NCI-H187 (cell line): ENCODE measurements at places on chromosomes 11 and 22.

DNA sequence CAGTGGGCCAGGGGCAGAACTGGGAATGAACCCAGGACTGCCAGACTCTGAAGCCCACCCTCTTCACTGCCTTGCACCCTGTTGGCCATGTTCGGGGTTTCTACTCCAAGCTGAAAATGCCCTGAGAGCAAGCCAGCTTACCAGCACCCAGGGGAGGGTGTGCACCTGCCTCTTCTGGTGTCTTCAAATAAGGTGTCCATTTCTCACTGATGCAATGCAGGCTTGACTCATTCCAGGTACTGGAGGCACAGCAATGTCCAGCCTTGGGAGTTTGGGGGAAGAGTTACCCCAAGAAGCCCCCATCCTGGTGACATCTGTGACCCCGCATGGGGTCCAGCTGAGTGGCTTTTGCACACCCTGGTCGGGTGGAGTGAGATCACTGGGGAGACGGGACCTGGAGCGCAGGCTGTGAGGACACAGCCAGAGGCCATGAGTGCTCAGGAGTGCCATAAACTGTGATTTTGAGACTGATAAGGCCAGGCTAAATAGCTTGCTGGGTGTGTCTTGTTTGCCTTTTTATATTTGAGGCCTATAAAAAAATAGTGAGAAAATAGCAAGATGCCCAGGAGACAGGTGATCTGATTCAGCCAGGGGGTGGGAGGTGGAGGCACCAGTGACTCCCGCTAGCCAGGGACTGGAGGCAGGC is 4.6 kb upstream of the CERK start:
- no peak for DNase-seq

DNA sequence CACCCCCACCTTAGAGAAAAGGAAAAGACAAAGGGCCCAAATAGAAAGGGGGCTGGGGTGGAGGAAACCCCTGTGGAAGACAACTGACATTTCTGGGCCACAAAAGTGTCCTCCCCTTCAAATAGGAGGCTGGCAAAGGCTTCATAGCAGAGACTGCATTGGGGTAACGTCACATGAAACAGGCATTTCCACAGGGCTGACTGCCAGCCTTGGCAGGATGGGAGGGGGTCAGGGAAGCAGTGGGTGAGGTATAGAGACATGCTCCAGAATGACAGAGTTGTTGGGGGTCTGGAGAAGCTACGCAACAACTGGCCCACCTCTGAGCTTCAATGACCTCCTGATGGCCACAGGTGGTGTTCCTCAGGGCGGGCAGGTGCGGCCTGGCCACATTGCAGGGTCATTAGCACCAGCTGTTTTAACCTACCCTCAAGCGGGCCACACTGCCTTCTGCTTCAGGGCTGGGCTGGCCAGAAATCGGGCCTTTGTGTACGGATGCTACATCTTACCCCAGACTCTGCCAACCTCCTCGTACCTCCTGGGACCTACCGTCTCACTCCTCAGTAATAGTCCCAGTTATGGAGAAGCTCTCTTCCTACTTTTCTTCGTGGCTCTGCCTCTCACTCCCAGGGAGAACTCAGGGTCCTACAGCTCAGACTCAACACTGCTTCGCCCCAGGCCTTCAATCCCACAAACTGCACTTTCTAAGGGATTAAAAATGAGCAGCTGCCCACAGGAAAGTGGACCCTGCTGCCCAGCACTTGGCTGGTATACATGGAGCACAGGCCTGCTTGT is 160.0 kb upstream of the NCAM1 start:
- DNase-seq = no peak

DNA sequence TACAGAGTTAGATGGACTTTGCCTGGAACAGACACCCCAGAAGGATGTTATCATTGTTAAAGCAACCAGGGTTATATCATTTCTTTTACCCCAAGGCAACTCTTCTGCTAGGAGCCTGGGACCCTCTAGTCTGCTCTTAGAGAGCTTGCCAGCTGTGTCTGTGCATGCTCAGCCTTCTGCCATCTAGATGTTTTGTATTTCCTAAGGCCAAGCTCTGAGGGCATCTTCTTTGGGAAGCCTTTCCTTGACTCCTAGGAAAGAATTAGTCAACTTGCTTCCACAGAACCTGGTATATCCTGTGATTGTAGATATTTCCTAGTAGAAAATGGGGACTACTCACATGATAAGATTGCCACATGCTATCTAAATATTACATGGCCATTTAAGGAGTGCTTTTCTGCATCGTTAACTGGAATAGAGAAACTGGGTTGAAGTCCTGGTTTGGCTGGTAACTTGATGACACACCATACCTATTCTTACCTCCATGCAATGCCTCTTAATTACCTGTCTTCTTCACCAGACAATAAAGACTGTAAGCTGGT is 87.6 kb downstream of the STIM1 start:
- DNase-seq = no peak

GRCh38 chr22:39612811-39613548 is 42.4 kb downstream of the CACNA1I start:
- DNase-seq = no peak

DNA sequence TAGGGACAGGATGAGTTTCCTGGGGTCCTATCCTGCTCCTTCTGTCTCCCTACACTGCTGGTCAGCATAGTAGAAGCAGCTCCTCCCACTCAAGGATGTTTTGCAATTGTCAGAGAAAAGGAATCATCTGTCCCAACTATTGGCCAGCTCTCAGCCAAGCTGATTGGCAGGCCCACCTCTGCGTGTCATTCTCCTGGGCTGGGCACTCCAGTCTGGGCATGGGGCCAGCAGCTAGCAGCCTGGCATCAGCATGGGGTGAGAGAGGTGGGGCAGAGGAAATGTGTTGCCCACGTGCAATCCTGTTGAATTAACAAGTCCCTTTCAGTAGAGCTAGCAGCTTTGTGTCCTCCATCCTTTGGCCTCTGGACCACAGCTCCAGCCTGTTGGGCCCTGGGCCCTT is 14.1 kb downstream of the ANKK1 start:
- DNase-seq = peak; percentile 49

DNA sequence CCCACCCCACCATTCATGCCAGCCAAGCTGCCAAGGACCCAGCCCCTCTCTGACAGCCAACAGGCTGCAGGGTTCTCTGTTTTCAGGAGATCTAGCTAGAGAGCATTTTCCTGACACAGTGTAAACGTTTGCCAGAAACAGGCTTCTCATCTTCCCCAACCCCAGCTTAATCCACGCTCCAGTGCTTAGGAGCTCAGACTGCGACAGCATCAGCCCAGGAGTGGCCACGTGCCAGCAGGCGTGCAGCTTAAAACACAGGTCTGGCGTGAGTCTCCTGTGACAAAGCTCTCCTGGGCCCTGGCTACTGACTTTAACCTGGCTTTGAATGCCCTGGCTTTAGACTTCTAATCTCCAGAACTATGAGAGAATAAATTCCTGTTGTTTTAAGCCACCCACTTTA is 66.6 kb downstream of the GALNT18 start:
- peak; percentile 22 for DNase-seq

DNA sequence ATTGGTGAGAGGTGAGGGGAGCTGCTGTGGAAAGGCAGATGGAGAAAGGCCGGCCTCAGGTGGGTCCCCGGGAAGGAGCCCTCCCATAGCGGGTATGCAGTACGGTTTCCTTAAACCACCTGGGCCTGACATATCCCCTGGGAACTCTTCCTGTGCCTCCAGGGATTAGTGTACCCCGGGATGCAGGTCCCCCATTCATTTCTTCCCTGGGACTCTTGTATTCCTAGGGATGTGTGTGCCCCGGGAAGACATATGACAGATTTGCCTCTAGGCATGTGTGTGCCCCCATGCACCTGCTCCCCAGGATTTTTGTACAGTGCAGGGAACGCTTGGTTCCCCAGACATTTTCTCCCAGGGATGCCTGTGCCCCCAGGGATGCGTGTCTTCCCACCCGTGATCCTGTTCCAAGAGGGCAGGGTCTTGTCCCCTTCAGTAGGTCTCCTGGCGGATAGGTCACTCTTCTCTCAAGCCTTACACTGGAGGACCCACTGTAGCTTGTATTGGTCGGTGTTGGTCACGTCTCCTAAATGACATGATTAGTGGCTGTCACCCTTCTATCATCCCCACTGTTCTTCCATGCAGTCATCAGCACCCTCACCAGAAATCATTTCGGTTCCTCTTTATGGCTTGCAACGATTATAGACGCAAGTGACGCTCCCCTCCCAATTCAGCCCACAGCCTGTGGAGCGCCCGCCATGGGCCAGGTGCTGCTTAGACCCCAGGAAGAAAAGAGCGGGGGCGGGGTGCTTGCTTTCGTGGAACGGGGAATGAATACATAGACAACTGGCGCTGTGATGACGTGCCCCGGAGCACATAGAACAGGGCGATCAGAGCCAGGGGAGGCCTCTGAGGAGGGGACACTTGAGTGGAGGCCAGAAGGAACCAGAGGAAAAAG is 1.3 kb downstream of the PARVB start:
- DNase-seq = no peak

DNA sequence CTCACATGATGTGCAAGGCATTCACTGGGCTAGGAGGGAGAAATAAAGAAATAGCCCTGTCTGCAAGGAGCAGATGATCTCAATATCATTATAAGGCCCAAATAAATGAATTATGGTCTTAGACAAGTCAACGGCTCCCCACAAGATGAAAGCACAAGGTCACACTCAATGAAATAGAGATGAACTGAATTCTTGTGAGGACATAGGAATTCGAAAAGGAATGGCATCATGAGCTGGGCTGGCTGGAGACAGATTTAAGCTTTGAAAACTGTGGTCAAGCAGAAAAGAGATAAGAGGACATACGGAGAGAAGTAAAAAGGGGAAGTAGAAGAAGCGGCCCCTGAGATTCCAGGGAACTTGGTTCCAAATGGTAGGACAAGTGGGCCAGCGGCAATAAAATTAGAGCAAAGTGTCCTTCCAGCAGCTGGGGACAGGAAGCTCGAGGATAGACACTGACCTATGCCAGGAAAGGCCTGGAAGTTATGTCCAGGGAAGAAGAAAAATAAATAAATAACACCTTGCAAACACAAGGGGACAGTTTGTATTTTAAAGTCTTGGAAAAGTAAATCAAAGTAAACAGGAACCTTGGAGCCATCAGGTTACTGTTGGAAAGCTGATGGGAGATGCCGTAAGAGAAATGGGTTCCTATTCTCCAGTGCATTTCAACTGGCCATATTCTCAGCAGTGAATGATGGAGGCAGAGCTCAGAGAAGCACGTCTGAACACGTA is 37.8 kb downstream of the GALNT18 start:
- no peak for DNase-seq

- DNase-seq = no peak
Measured at GRCh38 chr22:50481045-50481439, 301 bp upstream of the ADM2 start.

- DNase-seq = peak; percentile 47
Measured at GRCh38 chr11:120108154-120108784, 29.6 kb downstream of the TRIM29 start.

DNA sequence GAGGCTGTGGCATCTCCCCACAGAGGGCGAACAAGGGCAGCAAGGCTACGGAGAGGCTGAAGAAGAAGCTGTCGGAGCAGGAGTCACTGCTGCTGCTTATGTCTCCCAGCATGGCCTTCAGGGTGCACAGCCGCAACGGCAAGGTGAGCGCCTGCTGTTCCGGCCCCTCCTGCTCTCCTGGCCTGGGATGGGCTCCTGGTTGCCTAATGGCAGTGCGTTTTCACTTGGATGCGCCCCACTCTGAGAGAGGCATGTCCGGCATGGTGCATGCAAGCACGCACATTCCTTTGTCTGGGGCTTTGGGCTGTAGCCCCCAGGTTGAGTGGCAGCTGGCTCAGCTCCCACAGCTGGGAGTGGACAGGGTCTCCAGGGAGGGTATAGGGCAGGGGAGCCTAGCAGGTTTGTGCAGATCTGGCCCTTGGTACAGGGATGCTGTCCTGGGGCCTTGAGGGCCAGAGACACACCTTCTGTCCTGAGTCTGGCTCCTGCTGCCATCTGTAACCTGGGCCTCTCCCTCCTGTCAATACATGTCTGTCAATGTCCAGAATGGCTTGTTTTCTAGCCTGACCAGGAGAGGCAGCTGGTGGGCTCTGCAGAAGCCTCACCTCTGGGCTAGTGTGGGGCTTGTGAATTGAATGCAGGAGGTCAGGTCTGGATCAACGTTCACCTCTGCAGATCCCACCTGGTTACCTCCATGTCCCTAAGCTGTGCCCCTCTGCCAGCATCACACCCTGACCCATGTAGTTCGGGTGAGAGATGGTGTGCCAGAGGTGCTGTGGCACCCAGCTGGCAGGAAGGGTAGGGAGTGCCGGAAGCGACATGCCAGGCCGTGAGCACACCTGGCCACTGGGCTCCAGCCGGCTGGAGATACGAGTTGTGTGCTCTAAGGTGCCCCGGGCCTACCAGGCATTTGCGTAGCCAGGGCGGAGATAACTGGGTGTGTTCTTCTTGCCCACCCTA is 107.1 kb downstream of the BCR start:
- DNase-seq = no peak

DNA sequence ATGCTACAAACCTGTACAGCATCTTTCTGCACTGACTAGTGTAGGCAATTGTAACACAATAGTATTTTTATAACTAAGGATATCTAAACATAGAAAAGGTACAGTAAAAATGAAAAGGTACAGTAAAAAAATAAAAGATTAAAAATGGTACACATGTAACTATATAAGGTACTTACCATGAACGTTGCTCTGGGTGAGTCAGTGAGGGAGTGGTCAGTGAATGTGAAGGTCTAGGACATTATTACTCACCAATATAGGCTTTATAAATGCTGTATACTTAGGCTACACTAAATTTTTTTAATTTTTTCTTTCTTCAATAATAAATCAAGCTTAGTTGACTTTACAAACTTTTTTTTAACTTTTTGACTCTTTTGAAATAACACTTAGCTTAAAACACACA is 59.9 kb downstream of the EIF3M start:
- DNase-seq = no peak

DNA sequence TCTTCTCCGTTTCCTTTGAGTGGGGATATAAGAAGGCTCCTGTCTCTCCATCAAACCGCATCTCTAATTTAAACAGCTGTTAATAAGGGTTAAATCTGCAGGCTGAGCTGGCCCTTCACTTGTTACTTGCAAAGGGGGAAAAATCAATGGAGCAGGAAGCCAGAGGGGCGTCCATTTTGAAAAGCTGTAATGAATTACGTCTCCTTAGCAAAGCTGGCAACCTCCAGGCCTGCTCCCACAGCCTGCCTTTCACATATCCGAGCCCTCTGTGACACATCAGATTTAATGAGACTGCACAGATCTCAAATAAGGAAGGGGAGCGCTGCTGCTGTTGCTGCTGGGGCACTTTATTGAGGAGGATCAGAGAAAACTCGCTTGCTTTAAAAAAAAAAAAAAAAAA is 320.8 kb downstream of the BLID start:
- no peak for DNase-seq

GRCh38 chr22:48382197-48382596 is 1445.5 kb downstream of the BRD1 start:
- DNase-seq = no peak

- no peak for DNase-seq
Measured at GRCh38 chr11:133531971-133532651, at the start of gene OPCML. Gene OPCML, minus strand, starts transcription at chr11:133532501.

DNA sequence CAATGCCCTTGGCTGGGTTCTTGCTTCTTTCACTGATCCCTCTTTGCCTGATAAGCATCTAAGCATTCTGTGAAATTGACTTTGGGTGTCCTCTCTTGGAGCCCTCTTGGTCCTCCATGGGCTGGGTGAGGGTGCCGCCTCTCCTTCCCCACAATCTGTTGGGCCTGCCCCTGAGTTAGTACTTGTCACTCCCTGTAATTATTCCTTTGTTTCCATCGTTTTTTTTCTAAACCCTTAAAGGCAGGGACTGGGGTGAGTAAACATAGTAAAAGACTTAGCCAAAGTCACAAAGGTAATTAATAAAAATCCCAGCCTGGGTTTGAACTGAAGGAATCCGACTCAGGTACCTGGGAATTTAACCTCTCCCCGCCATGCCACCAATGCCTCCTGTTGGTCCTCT is 188.1 kb downstream of the MYO18B start:
- DNase-seq = no peak

- DNase-seq = no peak
Measured at GRCh38 chr22:50624347-50625130, 3.4 kb downstream of the ARSA start.
